Glomerular endothelial cell (primary cell): ENCODE measurements at places on chromosomes 7 and 10.

- no peak for DNase-seq
Measured at GRCh38 chr10:63376560-63377304, 89.0 kb downstream of the JMJD1C start.

DNA sequence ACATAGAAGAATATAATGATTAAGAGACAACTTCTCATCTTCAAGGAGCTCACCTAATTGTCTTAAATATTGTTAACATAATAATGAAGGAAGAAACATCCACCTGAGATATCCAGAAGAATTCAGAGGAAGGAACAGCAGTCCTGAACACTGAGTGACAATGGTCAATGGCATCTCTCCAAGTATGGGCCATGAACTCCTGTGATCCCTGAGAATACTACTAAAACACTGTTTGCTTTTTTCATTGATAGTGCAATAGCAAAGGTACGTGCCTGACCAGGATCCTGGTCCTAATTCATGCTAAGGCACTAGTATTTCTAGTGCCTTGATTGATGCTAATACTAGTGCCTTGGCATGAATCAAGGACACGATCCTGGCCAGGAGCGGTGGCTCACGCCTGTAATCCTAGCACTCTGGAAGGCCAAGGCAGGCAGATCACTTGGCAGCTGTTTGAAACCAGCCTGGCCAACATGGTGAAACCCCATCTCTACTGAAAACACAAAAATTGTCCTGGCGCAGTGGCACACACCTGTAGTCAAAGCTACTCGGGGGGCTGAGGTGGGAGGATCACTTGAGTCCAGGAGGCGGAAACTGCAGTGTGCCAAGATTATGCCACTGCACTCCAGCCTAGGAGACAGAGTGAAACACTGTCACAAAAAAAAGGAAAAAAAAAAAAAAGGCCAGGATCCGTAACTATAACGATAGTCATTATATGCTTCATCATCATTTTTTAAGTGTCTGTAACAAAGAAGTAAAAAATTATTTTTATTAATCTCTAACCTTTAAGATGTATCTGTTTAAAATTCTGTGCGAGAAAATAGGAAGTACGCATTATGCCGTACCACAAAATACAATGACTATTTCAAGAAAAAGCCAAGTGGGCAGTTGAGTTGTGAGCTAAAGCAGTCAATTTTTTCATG lies 49.1 kb downstream of the SRPK2 start:
- DNase-seq: no peak

DNA sequence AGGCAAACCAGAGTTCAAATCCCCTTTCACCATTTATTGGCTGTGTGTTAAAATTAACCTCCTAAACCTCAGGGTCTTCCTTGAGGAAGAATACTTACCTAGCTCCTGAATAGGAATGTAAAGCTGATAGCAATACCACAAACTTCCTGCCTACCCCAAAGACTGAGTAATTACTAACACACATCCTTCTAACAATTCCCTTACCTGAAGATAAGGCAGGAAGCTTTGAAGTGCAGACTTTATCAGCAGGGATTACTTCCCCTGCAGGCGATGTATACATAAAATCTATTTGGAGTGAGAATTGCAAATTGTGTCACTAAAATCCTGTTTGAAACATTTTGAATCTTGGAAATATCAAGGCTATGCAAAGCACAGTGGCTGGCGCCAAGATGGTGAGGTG lies 21.2 kb downstream of the EVX1 start:
- DNase-seq: no peak

DNA sequence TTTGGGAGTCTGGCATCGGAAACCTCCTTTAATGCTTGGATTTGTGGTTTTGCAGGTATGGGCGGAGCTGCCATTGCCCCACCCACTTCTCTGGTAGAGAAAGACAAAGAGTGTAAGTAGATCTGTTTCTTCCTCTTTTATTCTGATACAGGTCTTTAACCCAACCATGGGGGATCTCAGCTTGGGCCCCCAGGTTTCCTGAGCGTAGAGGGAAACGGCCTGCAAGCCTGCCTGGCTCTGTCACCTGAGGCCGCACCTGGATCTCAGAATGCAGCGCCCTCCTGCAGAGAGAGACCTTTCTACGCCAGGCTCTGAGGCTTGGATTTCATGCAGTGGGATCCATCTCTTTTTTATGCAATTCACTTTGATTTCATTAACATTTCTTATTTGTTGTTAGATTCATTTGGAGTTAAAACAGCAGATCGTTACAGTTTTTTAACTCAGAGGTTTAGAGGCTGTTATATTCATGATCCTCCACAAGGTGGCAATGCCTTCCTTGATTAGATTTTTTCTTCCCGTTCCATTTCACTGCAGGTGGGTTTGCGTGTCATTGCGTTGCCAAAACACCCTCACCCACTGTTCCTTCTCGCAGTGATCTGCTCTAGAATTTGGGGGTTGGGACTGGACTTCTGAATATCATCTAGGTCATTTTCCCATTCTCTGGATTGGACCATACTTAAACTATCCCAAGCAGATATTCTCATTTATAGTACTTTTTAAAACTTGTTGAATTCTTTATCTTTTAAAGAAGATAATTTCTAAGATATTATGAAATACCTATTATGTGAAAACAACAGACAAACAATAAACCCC lies 20.0 kb downstream of the RBM17 start:
- DNase-seq: no peak

GRCh38 chr7:47741984-47742383 lies 160.1 kb upstream of the TNS3 start:
- DNase-seq: no peak
